GM23248 (cell line): ENCODE measurements at places on chromosomes 6 and 20. TPM values are rescaled to one million over a fixed set of nuclear protein-coding genes. Genes with fewer than 3 reads are reported as not detected.

The MARCKS gene
- 154 and 210 TPM in 2 replicates for total RNA-seq

GRCh38 chr6:157453978-157454377 is 73.0 kb downstream of the ZDHHC14 start:
- H3K27me3 ChIP-seq = no peaks in the 10 kb centered on the region
- H3K27ac ChIP-seq = no peak overlapping the region
- no peaks in the 10 kb centered on the region for H3K36me3 ChIP-seq
- no peak for DNase-seq
- no peaks in the 10 kb centered on the region for H3K4me1 ChIP-seq

DNA sequence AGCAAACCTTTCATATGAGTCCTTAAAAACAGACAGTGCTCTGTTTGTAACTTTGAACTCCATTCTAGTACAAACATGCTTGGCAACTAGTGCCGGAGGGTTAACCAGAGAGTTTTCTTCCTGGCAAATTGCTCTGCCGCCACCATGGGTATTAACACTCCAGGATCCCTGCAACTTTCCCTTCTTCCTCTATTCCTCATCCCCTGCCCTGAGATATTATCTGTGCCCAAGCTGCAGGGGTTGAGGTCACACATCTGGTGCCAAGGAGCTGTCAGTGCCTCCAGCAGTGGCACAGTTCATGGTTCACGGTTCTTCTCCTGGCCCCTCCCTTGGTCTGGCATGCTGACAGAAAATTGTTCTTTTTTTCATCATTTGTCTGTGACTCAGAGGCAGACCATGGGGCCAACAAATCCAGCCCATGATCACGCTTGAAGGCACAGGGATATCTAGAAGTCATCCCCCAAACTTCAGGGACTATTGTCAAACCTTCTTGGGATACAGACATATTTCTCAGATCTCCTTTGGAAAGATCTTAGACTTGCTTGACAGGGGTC is 77.5 kb downstream of the ATXN1 start:
- DNase-seq = peak; percentile 82
- H3K27ac ChIP-seq = peak overlapping the region; percentile 39
- H3K27me3 ChIP-seq = no peaks in the 10 kb centered on the region
- no peak overlapping the region for H3K4me3 ChIP-seq

DNA sequence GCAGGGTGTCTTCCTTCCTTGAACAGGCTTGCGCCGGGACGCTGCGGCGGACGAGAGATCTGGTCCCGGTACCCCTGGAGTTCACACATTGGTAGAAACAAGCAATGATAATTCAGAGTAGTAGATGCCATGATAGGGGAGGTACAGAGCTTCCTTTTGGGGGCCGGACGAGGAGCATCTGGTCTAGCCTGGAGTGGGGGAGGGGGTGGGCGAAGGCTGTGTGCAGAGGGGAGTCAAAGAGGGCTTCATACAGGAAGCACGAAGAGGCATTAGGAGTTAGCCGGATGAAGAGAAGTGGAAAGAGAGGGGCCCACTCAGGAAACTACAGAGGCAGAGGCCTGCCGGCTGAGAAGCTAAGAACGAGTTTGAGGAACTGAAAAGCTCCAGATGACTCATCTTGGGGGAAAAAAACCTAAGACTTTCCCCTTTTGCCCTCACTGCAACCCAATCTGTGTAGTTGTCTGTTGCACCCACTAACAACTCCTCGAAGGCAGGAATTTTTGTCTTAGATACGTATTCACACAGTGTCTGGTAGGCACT is 611 bp downstream of the CNPY3 start:
- H3K4me3 ChIP-seq = peak overlapping the region; percentile 86
- H3K27ac ChIP-seq = peak overlapping the region; percentile 94
- peak; percentile 87 for DNase-seq
- H3K4me1 ChIP-seq = peaks cover 13% of the 10 kb centered on the region
- no peaks in the 10 kb centered on the region for H3K36me3 ChIP-seq
- no peaks in the 10 kb centered on the region for H3K27me3 ChIP-seq

GRCh38 chr6:34538581-34538980 is 17.5 kb downstream of the SPDEF start:
- H3K27ac ChIP-seq = no peak overlapping the region
- H3K4me3 ChIP-seq = no peak overlapping the region
- no peaks in the 10 kb centered on the region for H3K4me1 ChIP-seq
- no peak for DNase-seq
- no peaks in the 10 kb centered on the region for H3K27me3 ChIP-seq
- H3K36me3 ChIP-seq = no peaks in the 10 kb centered on the region
